ENCODE measurements at places on chromosomes 6 and 20.

- DNase-seq, result no peak
Measured at GRCh38 chr20:48959899-48960550, 38.5 kb downstream of the ARFGEF2 start.

GRCh38 chr6:147176795-147177194 is 27.4 kb upstream of the STXBP5 start:
- no peak for DNase-seq

GRCh38 chr6:106359959-106360409 is 533 bp upstream of the CRYBG1 start:
- no peak for DNase-seq

GRCh38 chr6:30614044-30614842 is 2.8 kb downstream of the PPP1R10 start:
- no peak for DNase-seq

DNA sequence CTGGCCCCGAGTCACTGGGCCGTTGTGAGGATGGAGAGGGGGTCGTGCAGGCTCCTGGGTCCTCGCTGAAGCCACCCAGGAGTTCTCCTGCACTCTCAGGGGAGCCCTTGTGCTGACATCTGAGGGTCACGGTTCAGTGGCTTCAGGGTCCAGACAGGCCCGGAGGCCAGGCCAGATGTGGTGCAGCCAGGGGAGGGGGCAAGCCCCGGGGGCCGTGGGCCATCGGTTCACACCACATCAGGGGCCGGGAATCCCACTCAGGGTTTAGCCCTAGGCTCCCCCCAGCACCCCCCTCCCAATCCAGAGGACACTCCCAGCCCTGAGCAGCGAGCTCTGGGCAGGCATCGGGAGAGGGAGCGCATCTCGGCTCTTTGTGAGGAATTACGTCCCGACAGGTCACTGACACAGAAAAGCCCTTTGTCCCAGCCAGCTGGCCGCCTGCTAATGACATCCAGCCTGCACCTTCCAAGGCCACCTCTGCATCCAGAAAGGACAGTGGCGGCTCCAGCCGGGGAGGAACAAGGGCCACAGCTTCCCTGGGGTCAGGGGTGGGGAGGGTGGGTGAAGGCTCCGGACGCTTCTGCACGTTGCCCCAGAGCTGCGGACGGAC is 6.4 kb upstream of the CHRNA4 start:
- DNase-seq, result no peak

DNA sequence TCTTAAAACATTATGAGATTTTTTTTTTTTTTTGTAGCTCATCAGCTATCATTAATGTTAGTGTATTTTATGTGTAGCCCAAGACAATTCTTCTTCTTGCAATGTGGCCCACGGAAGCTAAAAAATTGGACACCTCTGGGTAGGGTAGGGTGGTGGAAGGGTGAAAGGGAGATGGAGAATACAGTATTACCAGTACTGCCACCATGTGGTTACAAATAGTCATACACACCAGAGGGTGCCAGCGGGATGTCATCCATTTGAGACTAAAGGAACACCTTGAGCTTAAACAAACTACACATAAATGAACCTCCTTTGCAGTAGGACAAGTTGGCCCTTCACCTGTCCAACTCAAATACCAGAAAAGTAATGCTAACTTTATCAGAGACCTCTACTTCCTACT is 601.9 kb downstream of the HTR1B start:
- no peak for DNase-seq

DNA sequence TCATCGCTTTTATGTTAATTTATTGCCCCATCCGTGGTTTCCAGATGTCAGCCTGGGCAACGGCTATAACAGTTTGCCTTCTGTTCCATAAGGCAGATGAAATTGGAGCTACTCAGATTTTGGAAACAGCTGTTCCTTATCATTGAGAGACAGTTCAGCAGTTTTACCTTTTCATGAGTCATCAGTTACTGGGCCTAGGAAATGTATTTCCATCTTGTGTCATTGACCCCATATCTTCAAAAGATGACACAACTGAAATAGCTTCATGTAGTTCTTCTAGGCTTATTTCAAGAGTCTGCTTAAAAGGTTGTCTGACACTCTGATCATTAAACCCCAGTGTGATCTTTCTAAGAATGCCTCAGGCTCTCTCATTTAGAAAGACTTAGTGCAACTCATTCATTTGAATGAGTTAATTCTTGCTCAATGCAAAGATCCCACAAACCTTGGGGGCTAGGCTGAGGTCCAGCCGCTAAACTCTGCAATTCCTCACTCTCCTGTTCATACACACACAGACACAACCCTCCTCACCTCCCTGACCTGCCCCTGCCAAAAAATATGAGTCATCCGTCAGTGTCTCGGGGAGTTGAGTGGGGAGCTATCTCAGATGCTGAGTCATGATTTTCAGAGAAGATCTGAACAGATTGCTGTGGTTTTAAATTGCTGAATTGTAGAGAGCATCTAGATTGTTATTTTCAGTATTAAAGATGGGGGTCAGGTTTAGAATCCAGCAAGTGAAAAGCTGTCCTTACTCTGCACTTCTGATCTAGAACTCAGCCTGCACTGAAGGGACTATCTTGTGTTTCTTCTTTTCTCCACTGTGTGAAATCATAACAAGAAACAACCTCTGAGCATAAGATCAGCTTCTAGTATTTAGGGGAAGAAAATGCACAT is 61.8 kb downstream of the RPP40 start:
- DNase-seq, result no peak

DNA sequence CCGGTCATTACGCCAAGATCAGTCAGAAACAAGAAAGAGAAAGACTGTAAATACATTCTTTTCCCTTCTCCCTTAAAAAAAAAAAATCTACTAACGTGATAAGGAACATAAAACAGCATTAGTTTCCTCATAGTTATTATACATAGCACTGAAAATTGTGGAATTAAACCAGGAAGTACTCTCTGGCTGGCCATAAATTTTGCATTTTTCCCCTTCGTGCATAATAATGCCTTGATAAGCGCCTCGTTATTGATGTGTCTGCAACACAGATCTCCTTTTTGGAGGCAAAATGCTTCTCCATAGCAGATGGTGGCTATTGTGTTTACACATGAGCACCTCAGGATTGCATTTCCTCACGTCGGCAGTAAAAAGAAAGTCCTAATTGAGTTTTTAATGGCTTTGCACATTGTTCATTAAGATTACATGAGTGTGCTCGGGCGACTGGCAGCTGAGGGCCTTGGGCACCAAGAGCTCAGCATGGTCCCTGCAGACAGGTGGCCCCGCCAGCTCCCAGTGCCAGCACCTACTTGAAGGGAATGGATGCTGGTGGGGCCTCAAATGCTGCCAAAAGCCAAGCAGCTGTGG is 394.5 kb downstream of the PTPRT start:
- DNase-seq, result no peak

DNA sequence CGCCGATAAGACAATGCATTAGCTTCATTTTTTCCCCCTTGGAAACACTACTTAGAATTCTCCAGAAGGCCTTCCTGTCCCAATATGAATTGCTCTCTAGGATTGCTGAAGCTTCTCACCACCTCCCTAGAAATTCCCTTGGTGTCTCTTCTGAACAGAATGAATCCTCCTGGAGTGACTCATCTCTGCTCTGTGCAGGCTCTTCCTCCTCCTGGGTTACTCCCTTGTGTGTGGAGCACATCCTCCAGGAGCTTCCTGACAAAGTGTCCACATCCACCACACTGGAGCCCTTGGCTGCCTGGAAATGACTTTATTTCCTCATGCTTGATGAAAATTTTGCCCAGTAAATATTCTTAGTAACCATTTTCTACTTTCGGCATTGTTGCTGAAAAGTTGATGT is 54.4 kb downstream of the DTNBP1 start:
- no peak for DNase-seq

- DNase-seq, result no peak
Measured at GRCh38 chr20:13875265-13875811, 90.5 kb downstream of the NDUFAF5 start.

GRCh38 chr6:76803038-76803580 is 660.2 kb downstream of the HTR1B start:
- no peak for DNase-seq

DNA sequence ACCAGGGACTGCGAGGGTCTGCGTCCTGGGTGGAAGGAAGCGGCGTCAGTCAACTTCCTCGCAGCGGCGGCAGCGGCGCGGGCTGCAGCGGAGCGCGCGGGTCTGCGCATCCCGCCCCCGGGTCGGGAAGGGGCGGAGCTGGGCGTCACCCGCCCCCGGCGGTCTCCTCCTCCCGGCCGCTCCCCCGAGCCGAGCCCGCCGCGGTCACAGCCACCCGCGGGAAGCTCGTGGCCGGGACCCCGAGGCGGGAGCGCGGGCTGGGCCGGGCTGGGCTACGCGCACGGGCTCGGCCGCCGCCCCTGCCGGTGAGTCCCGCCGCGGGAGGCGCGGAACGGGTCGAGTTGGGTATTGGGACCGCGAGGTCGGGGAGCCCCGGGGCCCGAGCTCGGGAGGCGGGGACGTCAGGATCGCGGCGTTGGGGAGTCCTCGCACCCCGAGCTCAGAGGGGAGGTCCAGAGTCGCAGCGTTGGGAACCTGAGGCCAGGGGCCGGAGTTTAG is at the start of gene PAQR8:
Gene PAQR8 (plus strand): TSS at position 207 of the 498 bp plus-strand sequence. CDS start 41,063 bp downstream, outside the sequence.
- no peak for DNase-seq

DNA sequence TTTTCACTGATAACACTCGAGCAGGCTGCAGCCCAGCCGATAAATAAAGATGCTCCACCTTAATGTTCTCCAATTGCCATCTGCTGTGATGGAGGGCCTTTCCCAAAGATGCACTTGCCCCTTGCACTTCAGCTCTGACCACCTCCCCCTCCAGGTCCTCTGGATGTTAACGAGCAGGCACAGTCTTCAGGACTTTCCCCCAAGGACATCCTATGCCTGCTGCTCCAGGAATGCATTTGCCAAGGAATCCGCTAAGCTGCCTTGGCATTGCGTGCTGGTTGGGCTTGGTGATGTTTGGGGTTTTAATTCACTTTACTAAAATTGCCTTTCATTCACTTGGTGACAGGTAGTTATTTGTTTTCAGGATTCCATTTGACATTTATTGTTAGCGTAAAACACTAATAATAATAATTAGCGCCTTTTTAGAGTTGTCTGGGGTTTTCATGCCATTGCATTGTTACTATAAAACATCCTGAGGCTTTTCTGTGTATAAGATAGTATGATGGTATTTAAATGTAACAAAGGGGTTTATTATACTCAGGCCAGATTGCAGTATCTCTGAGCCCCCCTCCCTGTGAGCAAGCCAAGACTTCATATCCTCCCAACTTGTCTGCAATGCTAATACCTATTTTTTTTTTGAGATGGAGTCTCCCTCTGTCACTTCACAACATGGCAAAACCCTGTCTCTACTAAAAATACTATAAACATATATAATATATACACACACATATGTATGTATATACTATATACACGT is 66.7 kb upstream of the TSHZ2 start:
- DNase-seq, result no peak

DNA sequence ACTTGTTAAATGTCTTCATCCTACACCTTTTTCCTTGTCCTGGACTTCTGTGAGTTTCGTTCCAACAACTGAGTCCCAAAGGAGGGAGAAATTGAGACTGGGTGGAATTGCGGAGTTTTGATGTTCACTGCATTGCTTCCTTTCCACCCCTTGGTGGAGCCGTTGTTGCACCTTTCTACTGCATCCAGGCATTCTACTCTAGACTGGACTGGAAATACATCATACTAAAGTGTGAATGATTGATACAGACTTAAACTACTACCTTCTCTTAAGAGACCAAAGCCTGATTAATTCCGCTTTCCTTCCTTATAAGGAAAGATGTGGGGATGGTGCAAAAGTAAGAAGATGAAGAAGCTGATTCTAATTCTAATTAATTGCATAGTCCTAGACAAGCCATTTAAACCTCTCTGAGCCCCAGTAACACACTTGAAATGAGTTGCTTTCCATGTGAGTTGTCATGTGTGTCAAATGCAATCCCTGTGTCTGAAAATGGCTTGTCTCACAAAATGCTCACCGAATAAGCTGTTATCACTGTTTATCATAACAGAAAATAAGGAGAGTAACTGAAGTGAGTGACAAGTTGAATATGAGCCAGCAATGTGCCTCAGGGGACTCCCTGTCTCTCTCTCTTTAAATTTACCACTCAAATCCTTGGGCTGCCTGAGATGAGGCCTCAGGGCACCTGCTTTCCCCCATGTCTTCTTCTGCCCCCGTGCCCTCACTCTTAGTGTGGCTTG is 338.3 kb upstream of the CHD6 start:
- no peak for DNase-seq

- no peak for DNase-seq
Measured at GRCh38 chr6:138545621-138545980, 46.3 kb upstream of the NHSL1 start.

DNA sequence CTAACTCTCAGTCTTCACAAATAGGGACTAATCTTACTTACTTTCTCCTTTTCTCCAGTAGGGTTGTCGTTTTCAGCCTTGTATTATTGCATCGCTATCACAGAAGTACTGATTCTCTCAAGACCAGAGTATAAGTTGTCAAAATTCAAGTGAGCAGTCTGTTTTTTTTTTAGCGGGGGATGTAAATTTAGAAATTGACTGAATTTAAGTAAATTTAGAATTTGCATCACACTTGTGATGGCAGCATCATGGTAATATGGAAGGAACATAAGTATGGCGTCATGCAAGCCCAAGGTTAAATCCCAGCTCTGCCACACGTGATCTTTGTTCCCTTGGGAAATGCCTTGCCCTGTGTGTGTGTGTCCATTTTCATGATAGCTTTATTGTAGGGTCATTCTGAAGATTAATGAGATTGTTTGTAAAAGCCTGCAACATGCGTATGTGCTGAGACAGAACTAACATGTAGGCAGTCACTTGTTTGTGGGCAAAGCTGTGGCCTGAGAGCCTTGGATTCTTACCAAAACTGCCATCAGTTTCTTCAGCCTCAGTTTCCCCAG is 52.8 kb upstream of the VSTM2L start:
- DNase-seq, result no peak

DNA sequence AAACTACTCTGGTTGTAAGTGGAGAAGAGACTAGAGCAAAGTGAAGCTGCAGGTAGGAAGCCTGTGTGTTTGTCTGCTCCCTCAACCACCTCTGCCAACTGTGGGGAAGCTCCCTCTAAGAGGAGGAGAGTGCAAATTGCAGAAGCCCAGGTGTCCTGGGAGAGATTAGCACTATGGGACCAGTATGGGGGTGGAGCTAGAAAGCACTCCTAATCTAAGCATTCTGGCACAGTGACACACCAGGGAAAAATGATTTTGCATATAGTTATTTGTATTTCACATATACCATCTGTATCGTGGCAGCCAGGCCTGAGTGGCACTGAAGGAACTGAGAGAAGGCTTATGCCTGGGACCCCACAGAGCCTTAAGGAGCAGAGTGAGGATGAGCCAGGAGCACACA is 12.8 kb downstream of the GSTA1 start:
- DNase-seq, result no peak

DNA sequence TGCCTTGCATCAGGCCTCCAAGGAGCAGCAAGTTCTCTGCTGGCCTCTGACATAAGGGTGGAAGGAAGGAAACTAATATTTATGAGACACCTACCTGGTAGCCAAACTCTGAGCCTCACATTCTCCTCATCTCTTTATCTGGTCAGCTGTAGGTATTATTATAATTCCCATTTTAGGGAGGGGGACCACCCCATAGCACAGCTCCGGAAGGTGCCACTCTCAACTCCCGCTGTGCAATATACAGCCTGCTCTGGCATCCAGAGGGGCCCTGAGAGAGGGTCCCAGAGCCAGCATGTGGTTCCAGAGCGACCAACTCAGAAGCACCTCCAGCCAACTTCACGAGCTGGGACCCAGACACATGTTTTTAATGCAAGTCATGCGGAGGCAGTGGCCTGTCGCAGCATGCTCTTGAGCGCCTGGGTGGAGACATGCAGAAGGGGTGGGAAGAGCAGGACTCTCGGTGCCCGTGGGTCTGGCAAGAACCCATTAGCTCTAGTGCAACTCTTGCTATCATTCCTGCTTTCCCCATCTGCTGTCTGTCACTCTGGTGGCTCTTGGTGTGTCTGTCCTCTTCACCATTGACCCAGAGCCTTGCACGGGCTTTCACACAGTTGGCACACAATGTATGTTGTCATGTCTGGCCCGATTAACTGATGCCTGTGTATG is 15.0 kb upstream of the MYMX start:
- DNase-seq, result no peak

Data from cortex of kidney (tissue), 1 donor.